Endodermal cell (in vitro differentiated cells): ENCODE measurements at places on chromosomes 16 and 17.

DNA sequence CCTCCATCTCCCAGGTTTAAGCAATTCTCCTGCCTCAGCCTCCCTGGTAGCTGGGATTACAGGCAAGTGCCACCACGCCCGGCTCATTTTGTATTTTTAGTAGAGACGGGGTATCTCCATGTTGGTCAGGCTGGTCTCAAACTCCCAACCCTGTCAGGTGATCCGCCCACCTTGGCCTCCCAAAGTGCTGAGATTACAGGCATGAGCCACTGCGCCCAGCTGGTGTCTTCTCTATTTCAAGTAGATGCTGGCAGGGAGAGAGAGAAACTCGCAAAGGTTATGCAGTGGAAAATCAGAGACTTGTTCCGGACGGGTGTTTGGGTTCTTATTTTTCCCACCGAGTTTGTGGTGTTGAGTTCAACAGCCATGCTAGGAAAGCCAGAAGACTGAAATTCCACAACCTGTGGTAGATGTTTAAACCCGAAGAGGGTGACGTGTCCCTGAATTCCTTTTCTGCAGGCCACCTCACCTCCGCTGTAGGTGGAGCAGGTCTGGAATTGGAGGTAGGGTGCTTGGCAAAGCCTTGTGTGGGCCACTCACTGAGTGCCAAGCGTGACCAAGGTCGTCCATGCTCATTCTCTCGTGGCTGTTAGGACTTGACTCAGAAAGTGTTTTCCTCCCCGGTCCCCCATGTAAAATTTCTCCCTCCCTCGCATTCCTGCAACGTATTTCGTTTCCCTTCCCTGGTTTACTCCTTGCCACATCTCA lies 7.3 kb upstream of the ZDHHC7 start:
- no peak for DNase-seq

- no peak for DNase-seq
These were observed 2.6 kb downstream of the MAP2K3 start for GRCh38 chr17:21286909-21287702.

DNA sequence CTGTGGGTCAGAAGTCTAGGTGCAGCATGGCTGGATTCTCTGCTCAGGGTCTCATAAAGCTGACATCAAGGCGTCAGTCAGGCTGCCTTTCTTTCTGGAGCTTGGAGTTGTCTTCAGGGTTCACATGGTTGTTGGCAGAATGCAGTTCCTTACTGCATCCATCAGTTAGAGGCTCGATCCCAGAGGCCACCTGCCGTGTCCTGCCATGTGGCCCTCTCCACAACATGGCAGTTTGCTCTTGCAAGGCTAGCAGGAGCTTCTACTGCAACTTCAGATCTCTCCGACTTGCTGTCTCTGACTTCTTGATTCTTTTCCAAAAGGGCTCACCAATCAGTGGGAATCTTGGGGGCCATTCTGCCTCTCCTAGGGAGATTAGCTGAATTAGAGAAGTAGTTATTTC lies 11.9 kb downstream of the PITPNC1 start:
- no peak for DNase-seq

- DNase-seq, result no peak
These were observed 129.5 kb downstream of the DYNLRB2 start for GRCh38 chr16:80670170-80670865.

DNA sequence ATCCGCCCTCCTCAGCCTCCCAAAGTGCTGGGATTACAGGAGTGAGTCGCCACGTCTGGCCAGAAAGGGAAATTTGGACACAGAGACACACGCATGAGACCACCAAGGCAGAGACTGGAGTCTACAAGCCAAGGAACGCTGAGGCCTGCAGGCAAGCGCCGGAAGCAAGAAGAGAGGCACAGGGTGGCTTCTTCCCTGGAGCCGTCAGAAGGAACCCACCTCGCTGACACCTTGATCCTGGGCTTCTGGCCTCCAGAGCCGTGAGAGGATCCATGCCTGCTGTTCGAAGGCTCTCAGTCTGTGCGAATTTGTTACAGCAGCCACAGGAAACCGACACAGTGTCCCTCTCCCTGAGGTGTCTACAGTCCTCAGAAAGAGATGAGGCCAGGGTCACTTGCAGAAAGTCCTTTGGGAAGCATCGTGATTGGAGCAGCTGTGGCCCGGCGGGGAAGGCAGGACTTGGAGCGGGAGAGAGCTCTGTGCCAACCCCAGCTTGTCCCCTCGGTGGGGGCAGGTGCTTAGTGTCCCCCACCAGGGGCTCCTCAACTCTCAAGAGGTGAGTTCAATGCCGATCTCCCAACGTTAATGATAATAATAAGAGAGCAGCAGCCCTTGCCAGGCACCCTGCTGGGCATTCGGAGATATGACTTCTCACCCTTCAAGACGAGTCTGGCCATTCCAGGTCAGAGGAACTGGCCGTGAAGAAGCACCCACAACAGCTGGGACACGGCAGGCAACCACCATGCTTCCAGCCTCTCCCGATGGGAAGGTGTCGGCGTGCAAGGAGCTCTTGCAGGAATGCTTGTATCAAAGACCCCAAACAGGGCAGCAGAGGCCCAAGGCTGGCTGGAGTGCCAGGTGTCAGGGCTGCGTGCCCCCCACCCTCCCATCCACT lies 68.4 kb upstream of the TNRC6C start:
- no peak for DNase-seq

GRCh38 chr17:55520402-55520801 lies 9.2 kb upstream of the SMIM36 start:
- DNase-seq, result no peak

GRCh38 chr17:16418685-16419068 lies 3.3 kb downstream of the TRPV2 start:
- no peak for DNase-seq

DNA sequence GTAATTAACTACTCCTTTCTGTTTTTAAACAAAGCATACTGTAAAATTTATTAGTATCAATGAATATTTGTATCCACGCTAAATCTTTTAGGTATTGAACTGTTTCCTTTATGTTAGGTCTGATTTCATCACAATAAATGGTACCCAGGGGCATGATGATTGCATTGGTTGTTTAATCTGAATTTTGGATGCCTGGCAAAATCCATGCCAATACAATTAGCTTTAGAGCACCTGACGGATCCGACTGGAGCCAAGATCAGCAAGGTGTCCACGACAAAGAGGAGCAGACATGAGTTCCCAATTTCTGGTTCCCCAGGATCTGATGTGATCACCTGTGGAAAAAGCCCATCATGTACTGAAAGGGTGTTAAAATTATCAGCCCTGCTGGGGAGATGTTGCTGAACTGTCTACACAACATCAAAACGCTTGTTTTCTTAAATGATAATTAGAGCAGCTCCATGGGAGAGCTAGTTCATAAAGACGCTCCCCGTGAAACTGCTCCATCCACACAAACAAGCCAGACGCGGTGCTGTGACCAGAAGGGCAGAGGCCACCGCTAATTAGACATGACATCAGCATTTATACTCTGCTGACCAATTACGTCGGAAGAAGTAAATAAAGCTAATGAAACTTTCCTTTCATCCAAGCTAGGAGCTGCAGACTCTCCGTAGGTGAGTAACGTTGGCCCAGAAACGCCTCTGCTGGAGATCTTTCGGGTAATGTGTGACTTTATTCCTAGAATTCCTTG lies 151.7 kb downstream of the CPPED1 start:
- no peak for DNase-seq
